ENCODE measurements at places on chromosomes 4 and X. TPM values are rescaled to one million over a fixed set of nuclear protein-coding genes. Genes with fewer than 3 reads are reported as not detected.
A peak's percentile ranks its signal among the peaks of the same experiment; 100 is the strongest.

Gene SRPK3
- 0.30 TPM for total RNA-seq

Gene ANKRD17
- total RNA-seq: 87.9 TPM

Gene FGFBP1
- total RNA-seq: not detected

Gene SLC6A8
- 123 TPM for total RNA-seq

Gene CITED1
- total RNA-seq: 4.8 TPM

Gene TLR6
- 0.19 TPM for total RNA-seq

Gene FAM47E
- 1.6 TPM for total RNA-seq

Gene H2BW2
- total RNA-seq: 0.20 TPM

DNA sequence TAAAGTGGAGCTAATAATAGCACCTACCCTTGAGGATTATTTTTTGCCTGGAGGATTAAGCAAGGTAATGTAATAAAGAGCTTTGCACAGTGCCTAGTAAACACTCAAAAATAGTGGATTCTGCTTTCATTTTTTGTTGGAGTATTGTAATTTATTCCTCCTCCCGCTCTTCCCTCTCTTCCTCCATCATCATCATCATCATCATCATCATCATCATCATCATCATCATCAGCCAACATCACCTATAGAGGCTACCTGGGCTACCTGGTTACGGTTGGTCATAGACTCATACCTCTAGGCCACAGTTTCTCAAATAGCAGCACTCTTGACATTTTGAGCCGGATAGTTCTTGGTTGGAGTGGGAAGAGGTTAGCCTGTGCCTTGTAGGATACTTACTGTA lies 126.9 kb upstream of the TEX13A start:
- no peak for DNase-seq
- H3K4me3 ChIP-seq: no peak overlapping the region
- no peak overlapping the region for H3K27ac ChIP-seq
- H3K27me3 ChIP-seq: no peaks in the 10 kb centered on the region

- DNase-seq: no peak
- no peaks in the 10 kb centered on the region for H3K27me3 ChIP-seq
- no peaks in the 10 kb centered on the region for H3K36me3 ChIP-seq
Observed at GRCh38 chr4:131054489-131055019, 1958.6 kb downstream of the C4orf33 start.

GRCh38 chr4:105710678-105711077 lies 2.1 kb downstream of the GSTCD start:
- no peaks in the 10 kb centered on the region for H3K27me3 ChIP-seq
- no peak overlapping the region for H3K27ac ChIP-seq
- peaks cover 5% of the 10 kb centered on the region for H3K36me3 ChIP-seq

DNA sequence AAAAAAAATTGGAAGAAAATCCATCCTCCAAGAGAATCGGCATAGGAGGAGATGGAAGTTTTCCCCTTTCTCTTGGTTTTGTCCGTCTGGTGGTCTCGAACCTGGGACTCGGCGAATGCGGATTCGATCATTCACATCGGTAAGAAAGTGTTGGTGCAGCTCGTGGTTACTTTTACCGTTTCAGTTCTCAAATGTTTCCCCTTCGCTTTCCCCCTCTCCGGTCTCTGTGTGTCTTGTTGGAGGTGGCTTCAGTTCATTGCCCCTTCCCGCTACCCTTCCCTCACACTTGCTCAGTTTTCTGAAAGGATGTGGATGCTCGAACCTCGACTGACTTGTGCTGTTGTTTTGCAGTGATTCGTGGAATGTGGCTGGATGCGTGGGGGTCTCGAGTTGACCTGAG lies 840 bp downstream of the GRID2 start:
- H3K4me3 ChIP-seq: peak overlapping the region; percentile 89
- peaks cover 55% of the 10 kb centered on the region for H3K27me3 ChIP-seq
- no peak overlapping the region for H3K27ac ChIP-seq
- H3K4me1 ChIP-seq: peaks cover 45% of the 10 kb centered on the region

DNA sequence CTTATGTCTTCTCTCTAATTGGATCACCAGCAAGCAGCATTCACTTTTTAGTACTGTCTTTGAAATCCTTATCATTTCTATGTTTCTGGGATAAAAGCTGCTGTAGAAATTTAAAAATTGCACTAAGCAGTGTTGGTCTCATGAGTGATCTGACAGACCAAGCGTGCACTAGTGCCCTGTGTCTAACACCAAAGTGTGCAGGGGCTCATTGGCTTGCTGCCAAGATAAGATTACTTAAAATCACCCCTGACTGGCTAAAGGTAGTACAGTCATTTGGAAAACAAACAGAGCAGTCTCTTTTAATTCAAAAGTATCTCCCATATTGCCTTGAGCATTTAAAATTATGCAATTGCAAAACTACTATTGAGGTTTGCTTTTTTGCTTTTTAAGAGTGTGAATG lies 304.6 kb downstream of the ARAP2 start:
- no peaks in the 10 kb centered on the region for H3K27me3 ChIP-seq
- no peak for DNase-seq
- no peak overlapping the region for H3K4me3 ChIP-seq
- no peak overlapping the region for H3K27ac ChIP-seq

DNA sequence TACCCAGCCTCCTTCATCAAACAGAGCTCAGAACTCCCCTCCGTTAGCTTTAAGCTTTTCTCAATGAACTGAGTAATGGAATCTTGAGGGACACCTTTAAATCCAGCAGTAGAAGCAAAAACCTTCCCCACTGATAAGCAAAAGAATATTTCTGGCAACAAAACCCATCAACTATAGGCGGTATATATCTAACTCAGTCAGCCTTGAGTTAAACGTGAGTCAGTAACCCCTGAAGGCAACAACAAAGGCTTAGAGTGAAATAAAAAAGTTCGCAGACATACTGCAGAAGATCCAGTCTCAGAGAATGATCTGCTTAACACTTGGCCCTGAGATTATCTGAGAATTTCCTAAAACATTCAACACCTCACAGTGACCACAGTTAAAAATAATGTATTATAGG lies 77.2 kb downstream of the DMD start:
- no peak overlapping the region for H3K27ac ChIP-seq
- H3K4me3 ChIP-seq: no peak overlapping the region
- H3K27me3 ChIP-seq: no peaks in the 10 kb centered on the region

DNA sequence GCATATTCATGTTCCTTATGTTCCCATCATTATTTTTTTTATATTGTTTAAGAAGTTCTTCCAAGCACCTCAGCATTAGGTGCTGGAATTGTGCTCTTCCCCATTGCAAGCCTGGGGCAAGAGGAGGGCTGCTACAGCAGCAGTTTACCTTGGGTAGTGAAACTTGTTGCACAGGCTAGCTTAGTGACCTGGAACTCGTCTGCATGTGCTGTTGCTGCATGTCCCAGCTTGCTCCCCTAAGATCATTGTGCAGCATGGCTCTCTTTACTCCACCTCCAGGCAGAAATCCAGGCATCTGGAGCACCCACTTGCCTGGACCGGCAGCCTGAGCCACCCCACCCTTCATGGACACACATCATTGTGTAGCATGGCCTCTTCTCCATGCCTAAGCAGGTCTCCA lies 776.0 kb downstream of the GLUD2 start:
- no peak overlapping the region for H3K4me3 ChIP-seq
- H3K27me3 ChIP-seq: no peaks in the 10 kb centered on the region
- H3K36me3 ChIP-seq: no peaks in the 10 kb centered on the region
- no peak overlapping the region for H3K27ac ChIP-seq
- no peaks in the 10 kb centered on the region for H3K4me1 ChIP-seq
- DNase-seq: no peak

GRCh38 chr4:17958181-17958580 lies 63.4 kb downstream of the LCORL start:
- no peaks in the 10 kb centered on the region for H3K27me3 ChIP-seq
- H3K27ac ChIP-seq: no peak overlapping the region
- no peak for DNase-seq
- no peak overlapping the region for H3K4me3 ChIP-seq
- no peaks in the 10 kb centered on the region for H3K4me1 ChIP-seq

- H3K27ac ChIP-seq: no peak overlapping the region
- peak overlapping the region; percentile 54 for H3K4me3 ChIP-seq
- peaks cover 31% of the 10 kb centered on the region for H3K4me1 ChIP-seq
- DNase-seq: no peak
- no peaks in the 10 kb centered on the region for H3K27me3 ChIP-seq
Observed at GRCh38 chr4:87392183-87392582, 1.2 kb upstream of the HSD17B11 start.

- H3K36me3 ChIP-seq: no peaks in the 10 kb centered on the region
- no peaks in the 10 kb centered on the region for H3K4me1 ChIP-seq
- no peak overlapping the region for H3K27ac ChIP-seq
Observed at GRCh38 chrX:96776966-96777365, 92.3 kb downstream of the DIAPH2 start.

GRCh38 chrX:147072747-147073146 lies 258.2 kb upstream of the CXorf51A start:
- H3K27me3 ChIP-seq: no peaks in the 10 kb centered on the region
- no peak overlapping the region for H3K27ac ChIP-seq
- H3K36me3 ChIP-seq: no peaks in the 10 kb centered on the region
- no peak for DNase-seq
- no peak overlapping the region for H3K4me3 ChIP-seq

DNA sequence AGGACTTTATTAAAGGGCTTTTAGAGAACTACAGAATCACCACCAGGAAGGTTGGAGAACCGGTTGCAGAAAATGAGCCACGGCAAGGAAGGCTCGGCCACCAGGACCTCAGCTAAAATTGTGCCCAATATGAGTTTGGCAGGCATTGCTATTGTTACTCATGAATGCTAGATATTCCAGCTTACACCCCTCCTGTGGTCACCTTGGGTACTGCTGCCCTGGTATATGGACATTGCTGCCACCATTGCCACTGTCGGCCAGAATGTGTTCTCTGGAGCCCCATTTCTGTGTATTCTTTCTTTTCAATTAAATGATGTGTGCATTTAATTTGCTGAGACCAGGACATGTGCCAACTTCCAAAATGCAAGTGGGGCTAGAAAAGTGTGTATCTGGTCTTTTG lies 626.7 kb upstream of the BOD1L1 start:
- no peaks in the 10 kb centered on the region for H3K36me3 ChIP-seq
- peak; percentile 30 for DNase-seq
- H3K4me1 ChIP-seq: peaks cover 4% of the 10 kb centered on the region
- H3K4me3 ChIP-seq: no peak overlapping the region
- no peaks in the 10 kb centered on the region for H3K27me3 ChIP-seq

GRCh38 chr4:26839534-26839951 lies 21.1 kb upstream of the STIM2 start:
- H3K4me3 ChIP-seq: no peak overlapping the region
- no peaks in the 10 kb centered on the region for H3K36me3 ChIP-seq
- no peaks in the 10 kb centered on the region for H3K27me3 ChIP-seq
- H3K27ac ChIP-seq: no peak overlapping the region
- no peaks in the 10 kb centered on the region for H3K4me1 ChIP-seq

GRCh38 chr4:147513091-147513490 lies 32.2 kb downstream of the EDNRA start:
- H3K4me1 ChIP-seq: no peaks in the 10 kb centered on the region
- no peak overlapping the region for H3K4me3 ChIP-seq
- no peaks in the 10 kb centered on the region for H3K27me3 ChIP-seq
- H3K27ac ChIP-seq: no peak overlapping the region
- DNase-seq: no peak

DNA sequence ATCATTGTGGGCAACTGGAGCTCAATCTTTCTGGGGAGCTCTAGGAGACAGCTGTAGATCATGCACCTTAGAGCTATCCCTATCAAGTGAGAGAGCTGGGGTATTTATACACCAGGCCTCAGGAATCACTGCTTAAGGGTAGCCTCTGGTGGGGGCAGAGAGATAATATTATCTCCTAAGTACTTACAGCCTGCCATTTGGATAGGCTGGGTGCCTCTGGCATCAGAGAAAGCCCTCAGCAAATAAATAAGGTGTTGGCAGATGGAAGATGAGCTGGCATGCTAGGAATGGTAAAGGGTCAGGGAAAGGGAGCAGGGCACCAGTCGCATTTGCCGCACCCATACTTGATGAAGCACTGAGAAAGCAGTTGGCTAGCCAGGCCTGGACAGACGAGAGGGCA lies 75.9 kb downstream of the HCCS start:
- H3K27me3 ChIP-seq: no peaks in the 10 kb centered on the region
- H3K4me1 ChIP-seq: no peaks in the 10 kb centered on the region
- DNase-seq: no peak
- no peaks in the 10 kb centered on the region for H3K36me3 ChIP-seq
- H3K27ac ChIP-seq: no peak overlapping the region
- no peak overlapping the region for H3K4me3 ChIP-seq

- no peaks in the 10 kb centered on the region for H3K27me3 ChIP-seq
- H3K4me1 ChIP-seq: peaks cover 19% of the 10 kb centered on the region
- DNase-seq: no peak
- H3K27ac ChIP-seq: no peak overlapping the region
- peaks cover 7% of the 10 kb centered on the region for H3K36me3 ChIP-seq
Observed at GRCh38 chrX:119602701-119603255, 3.4 kb downstream of the NKRF start.

- no peaks in the 10 kb centered on the region for H3K4me1 ChIP-seq
- no peak overlapping the region for H3K4me3 ChIP-seq
Observed at GRCh38 chrX:68717196-68717595, 69.7 kb downstream of the STARD8 start.

DNA sequence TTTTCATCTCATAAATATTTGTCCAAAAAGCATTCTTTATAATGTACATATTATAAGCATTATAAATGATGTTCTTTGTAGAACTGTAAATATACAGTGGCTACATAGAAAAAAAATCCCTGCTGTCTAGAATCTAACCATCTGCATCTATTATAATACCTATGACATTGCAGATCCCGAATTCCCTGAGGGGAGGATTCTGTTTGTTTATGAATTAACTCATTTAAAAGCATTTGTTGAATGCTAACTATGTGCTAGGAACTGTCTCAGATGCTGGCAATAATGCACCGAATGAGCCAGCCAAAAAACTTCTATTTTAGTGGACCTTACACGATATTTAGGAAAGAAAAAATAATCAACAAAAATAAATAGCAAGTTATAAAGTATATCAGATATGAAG lies 189.6 kb downstream of the PACRGL start:
- no peaks in the 10 kb centered on the region for H3K27me3 ChIP-seq
- no peak overlapping the region for H3K4me3 ChIP-seq
- H3K4me1 ChIP-seq: no peaks in the 10 kb centered on the region

DNA sequence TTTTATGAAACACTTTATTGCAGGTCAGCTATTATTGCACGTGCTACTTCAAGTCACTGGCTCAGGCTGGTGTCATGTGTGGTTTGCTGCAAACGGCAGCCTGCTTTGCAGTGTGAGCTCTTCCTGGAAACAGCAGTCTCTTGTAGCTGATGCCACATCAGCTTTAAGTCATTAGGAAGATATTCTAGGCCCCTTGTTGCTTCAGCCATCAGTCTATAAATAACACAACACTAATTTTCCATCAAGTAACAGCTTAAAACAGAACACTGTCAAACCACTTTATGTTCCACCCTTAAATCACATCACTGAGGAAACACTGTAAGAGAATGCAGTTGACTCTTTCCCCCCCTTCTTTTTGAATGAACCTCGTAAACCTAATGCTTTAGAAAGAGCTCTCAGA lies 93.8 kb downstream of the GATB start:
- DNase-seq: no peak
- H3K27ac ChIP-seq: no peak overlapping the region
- H3K36me3 ChIP-seq: no peaks in the 10 kb centered on the region
- H3K27me3 ChIP-seq: no peaks in the 10 kb centered on the region
- H3K4me3 ChIP-seq: no peak overlapping the region

GRCh38 chr4:88297212-88297516 lies 12.8 kb upstream of the PPM1K start:
- H3K27ac ChIP-seq: no peak overlapping the region
- H3K4me3 ChIP-seq: no peak overlapping the region
- DNase-seq: no peak
- no peaks in the 10 kb centered on the region for H3K27me3 ChIP-seq
- no peaks in the 10 kb centered on the region for H3K36me3 ChIP-seq
- H3K4me1 ChIP-seq: no peaks in the 10 kb centered on the region

GRCh38 chrX:100874325-100874724 lies at the start of gene NOX1:
TSS of gene NOX1 (minus strand) at chrX:100874359. CDS start at chrX:100874139, 220 bp downstream.
- H3K4me1 ChIP-seq: no peaks in the 10 kb centered on the region
- H3K36me3 ChIP-seq: no peaks in the 10 kb centered on the region
- H3K27me3 ChIP-seq: no peaks in the 10 kb centered on the region
- no peak within 1 kb of the TSS for H3K27ac ChIP-seq
- no peak within 1 kb of the TSS for H3K4me3 ChIP-seq

All from neural crest cell (in vitro differentiated cells).